ENCODE measurements at places on chromosomes 6 and 20.

- DNase-seq = no peak
These were observed 32.2 kb downstream of the KIF25 start for GRCh38 chr6:168029459-168030217.

- DNase-seq = no peak
These were observed 12.6 kb downstream of the RNF217 start for GRCh38 chr6:124974771-124975377.

- DNase-seq = no peak
These were observed 1.2 kb downstream of the CBFA2T2 start for GRCh38 chr20:33490934-33491656.

DNA sequence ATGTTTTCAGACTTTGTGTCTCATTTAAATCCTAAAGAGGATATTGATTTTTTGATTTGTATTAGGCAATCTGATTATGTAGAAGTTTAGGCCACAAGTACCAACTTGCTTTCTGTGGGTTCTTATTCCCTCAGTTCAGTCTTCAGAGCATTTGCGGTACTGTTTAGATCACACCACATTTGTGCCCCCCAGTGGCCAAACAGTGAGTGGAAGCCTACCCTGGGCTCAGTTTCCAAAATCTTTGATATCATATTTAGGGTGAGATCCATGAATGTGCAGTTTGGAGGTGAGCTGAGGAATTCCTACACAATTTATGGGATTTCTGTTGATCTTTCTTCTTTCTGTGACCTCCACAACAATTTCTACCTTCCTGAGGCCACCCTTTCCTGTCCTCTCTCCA, 92.3 kb upstream of the FUT9 start:
- no peak for DNase-seq

- peak; percentile 52 for DNase-seq
These were observed 33.7 kb downstream of the SRSF3 start for GRCh38 chr6:36627801-36628246.

- no peak for DNase-seq
These were observed 1.1 kb downstream of the BPIFB3 start for GRCh38 chr20:33054791-33055190.

GRCh38 chr6:44176762-44177509, 18.3 kb downstream of the CAPN11 start:
- no peak for DNase-seq

- DNase-seq = no peak
These were observed 24.2 kb upstream of the TMX4 start for GRCh38 chr20:8043687-8044282.

DNA sequence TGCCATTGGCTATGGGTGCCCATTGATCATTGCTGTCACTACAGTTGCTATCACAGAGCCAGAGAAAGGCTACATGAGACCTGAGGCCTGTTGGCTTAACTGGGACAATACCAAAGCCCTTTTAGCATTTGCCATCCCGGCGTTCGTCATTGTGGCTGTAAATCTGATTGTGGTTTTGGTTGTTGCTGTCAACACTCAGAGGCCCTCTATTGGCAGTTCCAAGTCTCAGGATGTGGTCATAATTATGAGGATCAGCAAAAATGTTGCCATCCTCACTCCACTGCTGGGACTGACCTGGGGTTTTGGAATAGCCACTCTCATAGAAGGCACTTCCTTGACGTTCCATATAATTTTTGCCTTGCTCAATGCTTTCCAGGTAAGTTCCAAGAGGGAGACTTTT, 16.4 kb downstream of the ADGRF4 start:
- DNase-seq = no peak

GRCh38 chr6:144340541-144341371, 55.6 kb downstream of the UTRN start:
- DNase-seq = no peak

GRCh38 chr6:158662607-158662953, 12.7 kb downstream of the SYTL3 start:
- DNase-seq = no peak

DNA sequence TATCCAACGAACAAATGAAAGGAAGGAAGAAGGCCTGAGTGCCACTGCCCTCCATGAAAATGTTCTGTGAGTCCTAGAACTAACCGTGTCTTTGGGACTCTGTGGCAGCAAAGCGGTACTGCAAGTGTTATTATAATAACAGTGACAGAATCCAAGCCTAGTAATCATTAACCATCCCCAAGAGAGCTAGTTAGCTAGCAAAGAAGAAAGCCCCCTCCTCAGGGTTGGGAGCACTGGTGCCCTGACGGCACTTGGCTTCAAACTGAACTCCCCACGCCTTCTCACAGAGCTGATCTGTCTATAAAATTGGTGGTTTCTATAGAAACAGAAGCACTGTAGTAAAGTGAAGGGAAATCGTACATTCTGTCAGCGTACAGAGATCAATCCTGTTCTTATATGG, 239.8 kb downstream of the PTPRT start:
- DNase-seq = peak; percentile 9

- DNase-seq = peak; percentile 85
These were observed at the start of gene MRPS10 for GRCh38 chr6:42217519-42218367. TSS of gene MRPS10 (minus strand) at chr6:42217861. CDS start at chr6:42217849, 12 bp downstream.

DNA sequence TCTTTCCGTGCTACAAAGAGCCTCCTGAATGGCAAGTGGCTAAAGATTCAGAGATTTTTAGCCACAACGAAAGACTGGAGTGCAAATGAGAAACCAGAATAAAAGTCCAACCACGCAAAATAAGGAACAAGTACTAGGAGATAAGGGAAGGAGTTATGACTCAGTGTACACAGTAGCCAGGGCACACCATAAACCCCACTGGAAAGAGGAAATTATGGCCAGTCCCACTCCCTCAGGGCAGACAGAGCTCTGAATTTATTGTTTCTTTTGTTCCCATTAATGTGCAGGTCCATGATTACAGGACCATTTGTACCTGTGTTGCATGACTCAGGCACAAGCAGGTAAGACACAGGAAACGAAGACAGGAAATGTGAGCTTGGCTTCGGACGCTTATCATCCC, 150.3 kb upstream of the PREP start:
- no peak for DNase-seq

DNA sequence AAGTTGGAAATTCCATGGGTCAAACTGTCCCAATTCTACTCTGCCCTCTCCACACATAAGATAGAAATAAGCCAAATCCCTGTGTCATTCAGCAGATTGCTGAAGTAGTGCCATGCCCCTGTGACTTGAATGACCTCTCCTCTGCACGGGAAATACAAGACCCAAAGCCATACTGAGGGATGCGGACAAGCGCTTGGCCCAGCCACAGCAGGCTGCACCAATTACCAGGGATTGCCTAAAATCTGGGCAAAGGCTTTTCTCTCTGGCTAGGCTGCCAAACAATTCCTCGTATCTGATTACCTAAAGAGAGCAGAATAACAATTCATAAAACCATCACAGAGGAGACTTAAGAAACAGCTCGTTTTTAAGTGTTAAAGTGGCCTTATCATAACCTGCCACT, 421.8 kb upstream of the JARID2 start:
- DNase-seq = no peak

GRCh38 chr6:26045065-26045927, 41.9 kb upstream of the HFE start:
- peak; percentile 97 for DNase-seq

DNA sequence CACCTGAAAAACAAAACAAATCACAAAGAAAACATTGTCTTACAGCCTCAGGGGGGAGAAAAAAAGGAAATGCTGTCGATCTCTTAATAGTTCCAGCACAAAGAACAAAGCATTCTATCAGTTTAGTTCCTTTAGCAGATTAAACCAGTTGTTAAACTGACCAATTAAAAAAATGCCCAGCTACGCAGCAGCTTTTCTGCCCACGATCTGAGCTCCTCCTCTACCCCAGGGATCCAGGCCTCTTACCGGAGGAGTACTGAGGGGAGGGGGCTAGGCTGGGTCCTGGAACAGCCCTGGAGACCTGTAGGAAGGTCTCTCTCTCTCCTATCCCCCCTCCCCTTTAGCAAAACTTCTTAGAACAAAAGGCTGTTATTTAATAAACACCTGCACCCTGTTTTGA, 13.4 kb downstream of the PTK7 start:
- DNase-seq = no peak

DNA sequence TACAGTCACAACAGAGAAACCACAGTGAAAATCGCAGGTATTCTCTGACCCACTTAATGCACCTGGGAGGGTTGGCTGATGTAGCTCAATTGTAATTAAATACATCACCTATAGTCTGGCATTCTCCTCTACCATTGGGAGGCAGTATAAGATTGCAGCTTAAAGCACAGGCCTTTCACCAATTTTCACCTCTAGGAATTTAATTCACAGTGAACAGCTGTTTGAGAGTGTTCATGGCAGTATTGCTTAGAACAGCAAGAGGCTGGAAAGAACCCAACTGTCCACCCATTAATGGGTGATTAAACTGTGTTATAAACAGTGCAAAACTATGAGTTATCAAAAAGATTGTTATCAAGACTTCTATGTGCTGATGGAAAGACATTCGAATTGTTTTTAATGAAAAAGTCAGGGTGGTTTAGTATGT, 2.0 kb downstream of the EDEM2 start:
- DNase-seq = no peak

DNA sequence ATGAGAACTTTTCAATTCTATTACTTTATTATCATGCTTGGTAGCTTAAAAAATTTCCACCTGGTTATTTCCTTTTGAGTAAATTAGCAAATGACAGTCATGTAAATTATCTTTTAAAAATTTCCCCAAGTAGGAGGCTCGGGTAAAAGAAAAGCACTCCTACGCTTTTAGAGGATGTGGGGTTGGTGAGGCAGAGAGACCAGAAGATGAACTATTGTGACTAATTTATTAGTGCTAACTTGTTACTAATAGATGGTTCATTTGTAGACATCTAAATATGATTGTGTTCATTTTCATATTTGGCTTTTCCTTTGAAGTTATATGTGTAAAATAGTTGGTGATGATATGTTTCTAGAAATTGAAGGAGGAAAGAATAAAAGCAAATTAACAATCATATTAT, 27.0 kb downstream of the ZNF292 start:
- no peak for DNase-seq

DNA sequence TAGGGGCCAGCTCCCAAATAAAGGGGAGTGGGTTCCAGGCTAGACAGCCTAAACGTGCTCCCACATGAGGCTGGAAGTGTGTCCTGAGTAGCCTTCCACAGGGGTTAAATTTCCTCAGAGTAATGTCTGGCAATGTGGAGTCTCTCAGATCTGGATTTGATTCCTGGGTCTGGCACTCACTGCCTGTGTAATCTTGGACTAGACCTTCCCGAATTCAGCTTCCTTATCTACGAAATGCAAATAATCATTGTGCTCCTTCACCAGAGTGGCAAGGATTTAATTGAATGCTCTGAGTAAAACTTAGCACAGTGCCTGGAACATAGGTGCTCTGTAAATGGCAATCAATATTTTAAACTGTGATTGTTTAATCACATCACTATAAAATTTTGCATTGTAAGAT, 114.4 kb downstream of the SLX4IP start:
- no peak for DNase-seq

- DNase-seq = no peak
These were observed 55.5 kb downstream of the CYB5R4 start for GRCh38 chr6:83914953-83915352.

GRCh38 chr20:61886721-61887595, 178.7 kb downstream of the TAF4 start:
- DNase-seq = no peak

- DNase-seq = no peak
These were observed 149.5 kb upstream of the RPS6KA2 start for GRCh38 chr6:166776571-166776970.

DNA sequence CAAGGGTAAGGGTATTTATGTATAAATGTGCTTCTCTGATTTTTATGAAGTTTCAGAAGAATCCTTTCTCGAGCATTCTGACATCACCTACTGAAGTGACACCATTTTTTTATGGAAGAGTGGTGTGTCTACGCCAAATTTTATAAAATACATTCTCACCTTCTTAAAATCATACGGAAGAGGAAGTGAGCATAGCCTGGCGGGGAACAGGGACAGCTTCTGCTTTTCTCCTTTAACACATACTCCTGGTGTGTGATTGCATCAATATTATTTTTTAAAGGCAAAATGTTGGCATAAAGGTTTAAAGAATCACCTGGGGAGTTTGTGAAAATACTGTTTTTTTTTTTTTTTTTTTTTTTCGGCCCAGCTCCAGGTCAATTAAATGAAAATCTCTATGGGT, 733.6 kb upstream of the MAN1A1 start:
- DNase-seq = no peak

DNA sequence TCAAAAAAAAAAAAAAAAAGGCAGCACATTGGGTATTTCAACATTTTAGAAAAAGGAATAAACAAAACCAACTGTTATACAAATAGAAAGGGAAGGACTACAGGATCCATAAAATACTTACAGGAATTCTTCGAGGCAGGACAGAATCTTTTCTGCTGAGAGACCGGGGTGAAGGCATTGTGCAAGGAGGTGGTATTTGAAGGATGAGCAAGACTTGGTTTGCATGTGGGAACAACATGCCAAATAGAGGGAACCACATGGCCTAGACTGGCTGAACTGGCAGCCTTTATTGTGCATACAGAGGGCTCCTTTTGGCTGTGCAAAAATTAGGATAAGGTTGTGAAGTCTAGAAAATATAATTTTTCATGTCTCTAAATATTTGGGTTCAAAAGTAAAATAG, 62.9 kb downstream of the SCAND1 start:
- DNase-seq = no peak

DNA sequence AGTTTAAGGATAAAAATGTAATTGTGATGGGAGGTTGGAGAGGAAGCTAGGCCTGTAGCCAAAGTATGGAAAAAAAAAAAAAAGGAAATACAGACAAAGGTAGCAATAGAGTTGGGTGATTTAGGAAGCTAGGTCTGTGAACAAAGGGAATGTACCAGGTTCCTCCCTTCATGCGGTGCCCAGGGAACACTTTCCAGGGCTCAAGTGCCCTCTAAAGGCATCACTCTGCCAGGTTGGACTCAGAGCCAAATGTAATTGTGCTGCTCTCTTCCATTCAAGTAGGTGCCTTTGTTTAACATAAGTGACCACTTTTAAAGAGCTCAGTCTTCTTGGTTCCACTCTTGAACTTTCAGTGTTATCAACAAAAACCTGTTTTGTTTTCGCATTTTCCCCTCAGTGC, 159.7 kb upstream of the AHI1 start:
- DNase-seq = no peak
